ENCODE measurements at places on chromosomes 12 and 14.

- DNase-seq, result no peak
- no peaks in the 10 kb centered on the region for H3K36me3 ChIP-seq
- H3K27me3 ChIP-seq, result no peaks in the 10 kb centered on the region
- no peak overlapping the region for H3K4me3 ChIP-seq
- H3K4me1 ChIP-seq, result peaks cover 2% of the 10 kb centered on the region
These were observed 220.8 kb downstream of the CHST11 start for GRCh38 chr12:104677441-104678089.

- H3K4me3 ChIP-seq, result no peak overlapping the region
- peaks cover 5% of the 10 kb centered on the region for H3K4me1 ChIP-seq
- no peaks in the 10 kb centered on the region for H3K36me3 ChIP-seq
- no peaks in the 10 kb centered on the region for H3K27me3 ChIP-seq
- H3K27ac ChIP-seq, result no peak overlapping the region
These were observed 47.1 kb downstream of the KRT80 start for GRCh38 chr12:52144512-52145227.

- no peak for DNase-seq
- no peak overlapping the region for H3K27ac ChIP-seq
- H3K36me3 ChIP-seq, result no peaks in the 10 kb centered on the region
- no peak overlapping the region for H3K4me3 ChIP-seq
- no peaks in the 10 kb centered on the region for H3K4me1 ChIP-seq
These were observed 1.8 kb upstream of the PAH start for GRCh38 chr12:102918840-102919239.

- H3K4me1 ChIP-seq, result no peaks in the 10 kb centered on the region
- no peaks in the 10 kb centered on the region for H3K36me3 ChIP-seq
- H3K27me3 ChIP-seq, result peaks cover 9% of the 10 kb centered on the region
- peak; percentile 98 for DNase-seq
- H3K27ac ChIP-seq, result no peak within 1 kb of the TSS
These were observed at the start of gene DYRK4 for GRCh38 chr12:4562034-4562657. DYRK4 (plus strand) TSS chr12:4562208; CDS start chr12:4562246, 38 bp downstream.

DNA sequence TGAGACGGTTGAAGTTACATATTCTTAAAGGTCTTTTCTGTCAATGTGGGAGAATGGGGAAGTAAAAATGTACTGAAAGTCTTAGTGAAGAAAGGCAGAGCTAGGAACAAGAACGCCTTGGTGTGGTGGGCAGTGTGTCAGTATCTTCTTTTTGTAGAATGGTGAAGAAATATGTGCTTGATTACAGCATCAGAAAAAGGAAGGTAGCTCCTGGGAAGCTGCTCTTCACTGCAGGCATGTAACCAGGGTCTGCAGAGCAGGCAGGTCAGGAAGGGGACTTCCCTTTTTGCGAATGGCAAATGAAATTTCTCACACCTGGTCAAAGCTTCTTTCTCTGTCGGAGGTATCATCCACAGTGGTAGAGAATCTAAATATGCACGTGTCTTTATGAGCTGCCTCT, 226.2 kb downstream of the ADAMTS20 start:
- peaks cover 16% of the 10 kb centered on the region for H3K36me3 ChIP-seq
- no peaks in the 10 kb centered on the region for H3K27me3 ChIP-seq
- H3K27ac ChIP-seq, result no peak overlapping the region
- H3K4me3 ChIP-seq, result no peak overlapping the region

DNA sequence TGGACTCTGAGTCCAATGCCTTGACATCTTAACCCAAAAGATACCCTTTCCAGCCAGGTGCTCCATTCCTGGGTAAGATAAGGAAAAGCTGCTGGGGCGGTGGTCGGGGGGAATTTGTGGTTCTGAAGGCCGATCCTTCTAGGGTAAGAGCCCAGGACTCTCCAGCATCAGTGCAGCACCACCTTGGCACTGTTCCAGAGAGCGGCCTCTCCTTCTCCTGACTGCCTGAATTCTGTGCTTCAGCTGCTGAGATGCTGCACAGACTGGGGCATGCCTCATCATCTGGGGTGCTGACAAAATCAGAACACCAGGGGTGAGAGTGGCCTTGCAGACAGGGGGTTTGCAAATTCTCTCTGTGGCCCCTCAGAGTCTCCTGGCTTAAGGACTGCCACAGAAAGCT, 87.5 kb downstream of the SPTB start:
- H3K4me1 ChIP-seq, result no peaks in the 10 kb centered on the region
- no peaks in the 10 kb centered on the region for H3K36me3 ChIP-seq
- no peak overlapping the region for H3K27ac ChIP-seq
- no peak overlapping the region for H3K4me3 ChIP-seq
- DNase-seq, result no peak

GRCh38 chr14:73751157-73751691, 37.0 kb upstream of the PNMA1 start:
- no peak overlapping the region for H3K4me3 ChIP-seq
- H3K36me3 ChIP-seq, result no peaks in the 10 kb centered on the region
- no peaks in the 10 kb centered on the region for H3K27me3 ChIP-seq
- peaks cover 6% of the 10 kb centered on the region for H3K4me1 ChIP-seq

GRCh38 chr12:124774054-124774461, 89.6 kb downstream of the SCARB1 start:
- no peak overlapping the region for H3K27ac ChIP-seq
- H3K36me3 ChIP-seq, result no peaks in the 10 kb centered on the region
- no peaks in the 10 kb centered on the region for H3K4me1 ChIP-seq
- no peak overlapping the region for H3K4me3 ChIP-seq

- DNase-seq, result no peak
- no peaks in the 10 kb centered on the region for H3K4me1 ChIP-seq
- no peaks in the 10 kb centered on the region for H3K27me3 ChIP-seq
- H3K27ac ChIP-seq, result no peak overlapping the region
These were observed 939.0 kb upstream of the TMEM132C start for GRCh38 chr12:127327986-127328385.

GRCh38 chr12:91271185-91271584, 88.6 kb upstream of the DCN start:
- H3K27me3 ChIP-seq, result no peaks in the 10 kb centered on the region
- H3K36me3 ChIP-seq, result no peaks in the 10 kb centered on the region

- peaks cover 1% of the 10 kb centered on the region for H3K36me3 ChIP-seq
- H3K4me3 ChIP-seq, result no peak overlapping the region
- no peaks in the 10 kb centered on the region for H3K4me1 ChIP-seq
- no peak overlapping the region for H3K27ac ChIP-seq
These were observed 454.4 kb downstream of the FUT8 start for GRCh38 chr14:65866886-65867285.

DNA sequence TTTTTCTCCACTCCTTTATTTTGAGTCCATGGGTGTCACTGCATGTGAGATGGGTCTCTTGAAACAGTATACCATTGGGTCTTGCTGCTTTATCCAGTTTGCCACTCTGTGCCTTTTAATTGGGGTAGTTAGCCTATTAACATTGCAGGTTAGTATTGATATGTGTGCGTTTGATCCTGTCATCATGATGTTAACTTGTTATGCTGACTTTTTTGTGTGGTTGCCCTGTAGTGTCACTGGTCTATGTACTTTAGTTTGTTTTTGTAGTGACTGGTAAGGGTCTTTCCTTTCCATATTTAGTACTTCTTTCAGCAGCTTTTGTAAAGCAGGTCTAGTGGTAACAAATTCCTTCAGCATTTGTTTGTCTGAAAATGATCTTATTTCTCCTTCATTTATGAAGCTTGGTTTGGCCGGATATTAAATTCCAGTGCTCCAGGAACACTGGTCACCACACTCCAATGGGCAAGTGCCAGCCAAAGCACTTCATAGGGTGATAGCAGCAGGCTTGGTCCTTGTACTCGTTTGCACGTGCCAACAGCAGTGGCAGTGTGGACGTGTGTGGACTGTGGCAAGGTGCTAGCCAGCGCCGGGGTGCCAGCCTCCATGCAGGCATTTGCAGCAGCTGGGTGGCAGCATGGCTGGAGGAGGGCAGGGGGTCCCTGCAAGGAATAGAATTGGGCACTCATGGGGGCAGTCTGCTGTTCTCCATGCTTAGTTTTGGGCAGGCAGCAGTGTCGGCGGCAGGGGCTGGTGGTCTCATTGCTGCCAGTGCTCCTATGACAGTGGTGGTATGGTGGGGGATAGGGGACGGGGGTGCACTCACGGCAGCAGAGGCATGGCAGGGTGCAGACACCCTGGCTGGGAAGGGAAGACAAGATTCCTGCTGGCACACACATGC, 53.5 kb downstream of the FRS2 start:
- H3K4me3 ChIP-seq, result no peak overlapping the region
- no peaks in the 10 kb centered on the region for H3K27me3 ChIP-seq
- no peaks in the 10 kb centered on the region for H3K4me1 ChIP-seq
- no peak for DNase-seq
- no peak overlapping the region for H3K27ac ChIP-seq
- H3K36me3 ChIP-seq, result no peaks in the 10 kb centered on the region

GRCh38 chr12:7060353-7060954, at the start of gene C1S:
C1S (plus strand) TSS chr12:7060718; CDS start chr12:7061913, 1,195 bp downstream.
- H3K27ac ChIP-seq, result no peak within 1 kb of the TSS
- peak within 1 kb of the TSS; percentile 64 for H3K4me3 ChIP-seq
- peak; percentile 81 for DNase-seq
- no peaks in the 10 kb centered on the region for H3K4me1 ChIP-seq
- no peaks in the 10 kb centered on the region for H3K27me3 ChIP-seq
- H3K36me3 ChIP-seq, result no peaks in the 10 kb centered on the region

- no peak overlapping the region for H3K4me3 ChIP-seq
- no peak overlapping the region for H3K27ac ChIP-seq
- no peaks in the 10 kb centered on the region for H3K4me1 ChIP-seq
- H3K36me3 ChIP-seq, result no peaks in the 10 kb centered on the region
These were observed 2.7 kb upstream of the AHNAK2 start for GRCh38 chr14:104980611-104981531.

DNA sequence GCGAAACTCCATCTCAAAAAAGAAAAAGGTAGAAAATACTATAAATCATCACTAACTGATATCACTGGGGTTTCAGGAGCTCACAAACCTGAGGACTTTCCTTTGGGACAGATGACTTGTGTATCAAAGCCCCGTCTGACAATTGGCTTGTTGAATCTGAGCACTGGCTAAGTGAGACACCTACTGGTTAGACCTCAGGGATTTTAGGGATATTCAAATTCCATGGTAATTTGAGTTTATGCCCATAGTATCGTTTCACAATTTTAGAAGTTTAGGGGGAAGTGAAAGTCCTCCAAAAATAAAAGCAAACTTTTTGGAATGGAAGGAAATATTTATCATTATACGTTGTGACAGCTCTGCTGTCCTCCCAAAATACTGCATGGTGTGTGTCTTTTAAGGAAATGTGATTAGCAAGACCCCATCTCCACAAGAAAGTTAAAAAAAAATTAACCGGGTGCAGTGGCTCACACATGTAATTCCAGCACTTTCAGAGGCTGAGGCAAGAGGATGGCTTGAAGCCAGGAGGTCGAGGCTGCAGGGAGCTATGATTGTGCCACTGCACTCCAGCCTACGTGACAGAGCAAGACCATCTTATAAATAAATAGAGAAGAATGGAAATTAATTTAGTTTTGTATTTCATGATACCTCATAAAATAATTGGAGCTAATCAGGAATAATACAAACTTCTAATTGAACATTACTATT, 49.2 kb downstream of the FBXL14 start:
- no peaks in the 10 kb centered on the region for H3K27me3 ChIP-seq
- no peak for DNase-seq
- no peak overlapping the region for H3K4me3 ChIP-seq
- H3K4me1 ChIP-seq, result no peaks in the 10 kb centered on the region
- H3K36me3 ChIP-seq, result peaks cover 21% of the 10 kb centered on the region
- no peak overlapping the region for H3K27ac ChIP-seq
